ENCODE measurements at places on chromosomes 4 and X.

- DNase-seq: no peak
Measured at GRCh38 chr4:142407596-142407995, 438.5 kb downstream of the INPP4B start.

DNA sequence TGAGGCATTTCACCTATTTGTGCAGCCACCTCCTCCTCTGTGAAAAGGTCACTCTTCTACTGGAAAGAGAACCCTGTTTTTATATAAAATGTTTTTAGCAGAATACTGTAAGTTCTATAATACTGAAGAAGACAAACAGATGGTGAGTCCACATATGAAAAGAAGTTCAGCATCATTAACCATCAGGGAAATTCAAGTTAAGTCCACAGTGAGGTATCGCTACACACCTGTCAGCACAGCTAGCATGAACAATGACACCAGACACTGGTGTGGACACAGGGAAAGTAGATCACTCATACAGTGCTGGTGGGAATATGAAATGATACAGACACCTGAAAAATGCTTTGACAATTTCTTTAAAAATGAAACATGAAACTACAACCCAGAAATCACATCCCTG is 133.0 kb downstream of the MAD2L1 start:
- DNase-seq: no peak

DNA sequence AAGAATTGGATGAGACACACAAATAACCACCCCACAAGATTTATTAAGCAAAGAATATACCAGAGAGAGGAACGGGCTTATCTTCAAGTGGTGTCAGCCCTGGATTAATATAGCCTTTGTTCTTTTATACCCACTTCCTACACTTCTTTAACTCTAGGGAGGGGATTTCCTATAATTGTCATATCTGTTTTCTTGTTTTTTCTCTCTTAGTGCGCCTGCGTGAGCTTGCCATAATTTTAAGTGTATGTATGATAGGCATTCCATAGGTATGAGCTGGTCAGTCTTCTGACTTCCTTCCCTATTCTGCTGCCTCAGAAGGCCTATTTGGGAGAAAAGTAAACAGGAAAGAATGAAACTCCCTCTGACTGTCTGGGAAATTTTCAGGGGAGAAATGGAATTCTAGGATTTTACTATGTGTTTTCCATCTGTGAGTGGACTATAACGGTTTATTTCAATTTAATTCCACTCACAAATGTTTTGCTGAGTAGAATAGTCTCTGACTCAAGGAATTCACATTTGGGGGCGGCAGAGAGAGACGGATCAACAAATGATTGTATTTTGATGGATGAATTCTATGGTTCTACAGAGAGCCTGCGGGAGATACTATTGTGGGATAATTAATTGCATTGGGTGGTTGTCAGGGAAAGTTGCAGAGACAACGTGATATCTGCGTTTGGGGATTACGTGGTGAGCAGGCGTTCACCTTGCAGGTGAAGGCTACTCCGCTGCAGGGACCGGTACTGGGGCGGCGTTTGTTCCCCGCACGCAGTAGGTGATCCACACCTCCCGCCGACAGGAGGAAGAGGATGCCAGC is 626 bp upstream of the CEP135 start:
- no peak for DNase-seq

- no peak for DNase-seq
Measured at GRCh38 chr4:22474636-22475310, 41.1 kb downstream of the ADGRA3 start.

DNA sequence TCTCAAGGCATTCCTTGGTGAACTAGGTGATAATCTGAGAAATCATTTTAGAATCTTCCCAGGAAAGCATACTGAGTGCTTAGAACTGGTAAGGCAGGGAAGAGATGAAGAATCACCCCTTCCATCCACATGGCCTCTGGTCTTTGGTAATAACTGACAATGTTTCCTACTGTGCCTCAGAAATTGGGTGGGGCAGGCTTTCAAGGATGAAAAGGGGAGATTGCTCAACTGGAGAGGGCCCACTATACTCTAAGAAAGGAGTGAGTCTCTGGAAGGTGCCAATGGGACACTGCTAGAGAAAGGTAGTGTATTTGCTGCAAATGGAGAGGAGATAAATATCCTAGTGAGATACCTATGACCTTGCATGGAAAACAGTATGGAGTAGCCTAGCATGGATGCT is 135.0 kb upstream of the SCML1 start:
- no peak for DNase-seq

DNA sequence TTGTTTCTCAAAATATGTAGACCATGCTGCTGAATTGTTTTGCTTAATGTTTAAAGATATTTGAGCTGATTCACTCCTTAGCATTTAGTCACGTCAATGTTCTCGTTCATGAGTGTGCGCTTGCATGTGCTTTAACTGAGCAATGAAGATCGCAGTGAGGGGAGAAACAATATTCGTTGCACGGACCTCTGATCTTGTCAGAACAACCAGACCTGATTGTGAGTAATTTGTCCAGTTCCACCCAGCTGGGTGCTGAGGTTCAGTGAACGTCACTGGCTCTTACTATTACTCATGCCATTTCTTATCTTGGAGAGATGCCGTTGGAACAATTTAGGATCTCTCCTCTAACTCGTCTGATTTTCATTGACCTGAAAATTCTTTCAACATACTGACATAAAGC is 15.0 kb upstream of the PRKX start:
- no peak for DNase-seq

DNA sequence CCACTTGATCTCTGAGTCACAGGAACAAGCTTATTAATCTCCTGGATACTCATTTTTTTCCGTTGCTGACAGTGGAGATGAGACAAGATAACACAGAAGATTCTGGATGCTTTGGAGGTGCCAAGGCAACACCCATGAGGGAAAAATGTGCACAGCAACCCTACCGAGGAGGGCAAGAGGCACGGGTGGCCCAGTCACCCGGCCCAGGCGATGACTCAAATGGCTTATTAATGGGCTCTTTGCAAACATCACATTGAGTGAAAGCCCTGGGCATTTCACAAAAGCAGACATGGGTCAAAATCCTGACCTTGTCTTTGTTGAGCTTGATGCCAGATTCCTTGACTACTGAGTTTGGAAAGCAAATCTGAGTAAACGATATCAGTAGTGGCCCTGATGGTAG is 315.1 kb downstream of the STK32B start:
- no peak for DNase-seq

DNA sequence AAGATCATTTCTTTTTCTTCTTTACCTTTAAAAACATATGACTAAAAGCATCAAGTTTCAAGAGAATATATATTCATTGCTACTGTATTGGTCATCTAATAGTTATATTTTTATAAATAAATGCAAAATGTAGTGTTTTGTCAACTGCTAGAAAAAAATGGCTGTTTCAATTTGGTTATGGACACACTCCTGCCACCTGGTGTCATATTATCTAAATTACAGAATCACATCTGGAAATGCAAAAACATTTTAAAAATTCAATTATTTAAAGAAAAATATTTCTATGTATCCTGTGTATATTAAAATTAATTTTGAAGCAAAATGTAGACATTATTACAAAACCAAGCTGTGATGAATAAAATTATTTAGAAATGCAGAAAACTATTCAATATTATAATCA is 329.4 kb upstream of the PCDH18 start:
- no peak for DNase-seq

DNA sequence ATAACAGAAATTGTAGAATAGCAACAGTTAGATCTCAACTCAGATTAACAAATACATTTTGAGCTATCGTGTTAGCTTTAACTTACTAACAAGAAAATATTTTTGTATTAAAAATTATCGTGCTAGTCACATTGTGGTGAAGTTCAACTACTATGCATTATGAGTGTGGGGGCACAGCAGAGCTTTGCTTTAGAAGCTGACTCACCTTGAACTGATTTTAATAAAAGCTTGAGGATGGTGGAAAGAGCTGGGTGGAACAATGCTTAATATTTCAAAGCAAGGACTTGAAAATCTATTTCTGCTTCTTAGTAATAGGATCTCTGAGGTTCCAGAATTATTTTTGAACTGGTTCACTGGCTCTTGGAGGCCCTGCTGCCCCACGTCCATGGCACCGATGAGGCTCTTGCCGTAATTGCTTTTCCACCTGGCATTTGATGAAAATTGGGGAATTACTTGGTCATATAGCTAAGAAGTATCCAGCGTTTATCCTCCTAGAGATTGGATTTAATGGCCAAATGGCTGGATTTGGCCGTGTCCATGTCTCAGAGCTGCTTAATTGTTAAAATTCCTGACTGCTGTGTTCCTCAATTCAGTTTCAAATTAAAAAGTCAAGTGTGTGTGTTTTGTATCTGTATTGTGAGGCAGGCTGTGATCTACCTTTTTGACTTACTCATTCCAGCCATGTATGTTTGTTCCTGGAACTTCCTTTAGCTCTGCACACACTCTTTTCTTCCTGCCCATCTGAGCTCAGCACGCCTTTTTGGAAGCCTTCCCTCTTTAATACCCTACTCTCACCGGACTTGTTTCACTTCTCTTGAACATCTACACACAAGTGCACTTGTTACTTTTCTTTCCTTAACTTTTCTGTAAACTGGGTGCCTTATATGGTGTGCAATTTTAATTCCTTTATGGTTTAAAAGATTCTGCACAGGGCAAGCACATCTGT is 66.6 kb upstream of the LIMCH1 start:
- DNase-seq: no peak

- DNase-seq: no peak
Measured at GRCh38 chr4:125423124-125423523, 108.4 kb downstream of the FAT4 start.

DNA sequence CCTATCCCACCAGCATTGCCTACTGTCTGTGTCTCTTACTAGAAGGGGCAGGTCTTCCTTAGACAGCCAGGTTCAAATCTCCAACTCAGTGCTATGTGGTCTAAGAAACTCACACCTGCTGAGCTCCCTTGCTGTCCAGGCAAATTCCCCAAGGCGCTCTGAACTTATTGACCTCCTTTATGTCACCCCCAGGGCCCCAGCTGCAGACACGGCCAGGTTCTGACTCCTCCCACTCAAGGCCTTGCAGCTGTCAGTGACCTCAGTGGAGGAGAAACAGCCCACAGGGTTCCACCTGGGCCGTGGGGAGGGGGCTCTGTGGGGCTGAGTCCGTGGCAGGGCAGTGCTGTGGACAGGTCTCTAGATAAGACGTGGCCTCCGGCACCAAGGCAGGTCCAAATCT is 42.1 kb upstream of the PSAPL1 start:
- no peak for DNase-seq

DNA sequence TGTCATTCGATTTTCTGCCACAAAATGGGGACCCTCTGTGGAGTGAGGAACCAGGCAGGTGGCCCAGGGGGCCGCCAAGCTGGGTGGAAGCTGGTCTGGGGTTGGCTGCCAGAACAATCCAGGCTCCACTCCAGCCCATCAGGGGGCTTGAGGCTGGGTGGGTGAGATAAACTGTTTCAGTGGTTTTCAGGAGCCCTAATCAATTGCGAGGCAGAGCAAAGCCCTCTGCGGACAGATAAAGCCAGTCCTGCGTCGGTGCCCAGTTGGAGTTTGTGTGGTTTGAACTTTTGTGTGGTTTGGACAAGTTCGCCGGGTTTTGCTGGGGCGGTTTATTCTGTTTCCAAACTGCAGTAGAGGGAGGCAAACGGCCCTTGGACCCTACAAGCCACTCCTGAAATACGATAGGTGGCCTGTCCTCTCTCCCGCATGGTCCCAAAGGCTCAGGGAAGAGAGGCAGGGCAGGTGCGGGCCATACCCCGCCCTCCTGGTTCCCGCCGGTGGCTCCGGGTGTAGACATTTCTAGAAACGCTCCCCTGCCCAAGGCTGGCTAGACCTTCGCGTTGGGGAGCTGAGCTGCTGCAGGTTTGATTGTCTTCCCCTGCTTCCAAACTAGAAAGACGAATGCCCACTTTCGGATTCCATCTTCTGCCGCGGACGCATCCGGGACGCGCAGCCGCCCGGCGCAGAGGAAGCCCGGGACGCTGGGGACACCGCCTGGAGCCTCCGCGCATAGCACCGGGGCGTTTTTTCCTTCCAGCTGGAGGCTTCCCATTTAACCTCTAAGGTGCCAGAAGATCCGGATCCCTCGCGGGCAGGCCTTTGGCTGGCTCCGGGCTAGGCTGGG is 169.0 kb upstream of the BCOR start:
- DNase-seq: peak; percentile 50

Data from occipital lobe (tissue), 3 donors.